ENCODE measurements at places on chromosomes 6 and 20.

DNA sequence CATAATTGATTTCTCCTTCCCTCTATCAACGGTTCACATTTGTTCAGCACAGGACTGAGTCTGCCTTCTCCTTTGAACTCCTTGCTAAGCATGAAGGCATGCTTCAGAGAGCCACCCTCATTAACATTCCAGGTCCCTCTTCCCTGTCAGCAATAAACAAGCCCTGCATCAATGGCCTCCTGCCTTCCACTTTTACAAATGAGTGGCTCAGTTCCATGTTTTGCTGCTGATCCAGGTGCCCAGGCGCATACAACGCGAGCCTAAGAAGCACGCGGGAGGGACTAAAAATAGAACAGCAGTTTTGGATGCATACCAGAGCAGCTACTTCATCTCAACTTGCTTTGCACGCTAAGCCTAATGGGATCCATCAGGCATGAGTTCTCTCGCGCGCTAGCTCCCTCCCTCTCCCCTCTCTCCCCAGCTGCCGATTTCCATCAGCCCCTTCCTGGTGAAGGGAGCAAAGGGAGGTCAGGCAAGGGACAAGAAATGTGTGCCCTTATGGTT, 53.4 kb downstream of the TRAF3IP2 start:
- peak; percentile 95 for DNase-seq

DNA sequence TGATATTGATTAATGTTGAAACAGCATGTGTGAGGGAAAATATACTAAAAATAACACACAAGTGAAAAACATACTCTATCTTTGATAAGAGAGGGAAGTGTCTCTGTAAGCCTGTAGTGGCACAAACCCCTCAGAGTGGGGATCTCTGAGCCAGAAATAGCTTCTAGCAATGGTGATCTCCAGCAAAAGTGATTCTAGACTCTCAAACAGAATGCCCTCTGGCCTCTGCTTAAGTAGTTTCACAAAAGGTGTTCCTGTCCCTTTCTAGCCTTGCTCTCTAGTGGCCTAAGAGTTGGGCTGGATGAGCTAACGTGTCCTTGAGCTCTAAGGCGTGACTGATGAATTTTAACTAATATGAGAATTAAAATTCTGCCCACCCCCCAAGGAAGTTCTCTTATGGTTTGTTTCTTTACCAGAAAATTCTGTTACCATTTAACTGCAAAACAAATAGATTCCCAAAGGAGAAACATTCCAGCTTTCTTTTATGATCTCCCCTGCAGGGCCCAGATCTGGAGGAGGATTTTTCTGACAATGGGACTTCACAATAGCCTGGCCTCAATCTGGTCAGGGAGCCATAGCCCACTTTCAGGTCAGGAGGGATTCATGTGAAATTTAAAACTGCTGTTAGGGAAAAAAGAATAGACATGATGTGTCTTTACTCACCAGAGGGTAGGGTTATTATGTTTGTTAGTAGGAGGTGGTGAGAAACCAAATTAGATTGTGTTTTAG, 182.5 kb upstream of the LAMP5 start:
- DNase-seq, result no peak

DNA sequence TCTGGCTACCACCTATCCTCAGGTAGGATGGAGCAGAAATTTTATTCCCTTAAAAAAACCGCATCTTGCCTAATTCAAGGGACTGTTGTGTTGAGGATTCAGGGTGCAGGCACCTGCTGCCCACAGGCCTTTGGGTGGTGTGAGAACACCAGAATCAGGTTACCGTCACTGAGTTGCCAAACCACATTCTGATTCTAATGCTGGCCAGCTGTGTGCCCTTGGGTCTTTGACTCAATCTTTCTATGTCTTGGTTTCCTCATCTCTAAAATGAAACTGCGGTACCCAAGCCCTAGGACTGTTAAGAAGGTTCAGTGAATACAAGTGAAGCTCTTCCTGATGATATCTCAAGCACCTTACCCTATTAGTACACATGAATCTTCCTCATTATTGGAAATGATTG, 827.3 kb downstream of the DHX35 start:
- DNase-seq, result no peak

GRCh38 chr6:4953440-4953839, 50.4 kb downstream of the RPP40 start:
- no peak for DNase-seq
